Right cardiac atrium (tissue), 5 donors: ENCODE measurements at places on chromosomes 11 and 22. TPM values are rescaled to one million over a fixed set of nuclear protein-coding genes. Genes with fewer than 3 reads are reported as not detected.

DNA sequence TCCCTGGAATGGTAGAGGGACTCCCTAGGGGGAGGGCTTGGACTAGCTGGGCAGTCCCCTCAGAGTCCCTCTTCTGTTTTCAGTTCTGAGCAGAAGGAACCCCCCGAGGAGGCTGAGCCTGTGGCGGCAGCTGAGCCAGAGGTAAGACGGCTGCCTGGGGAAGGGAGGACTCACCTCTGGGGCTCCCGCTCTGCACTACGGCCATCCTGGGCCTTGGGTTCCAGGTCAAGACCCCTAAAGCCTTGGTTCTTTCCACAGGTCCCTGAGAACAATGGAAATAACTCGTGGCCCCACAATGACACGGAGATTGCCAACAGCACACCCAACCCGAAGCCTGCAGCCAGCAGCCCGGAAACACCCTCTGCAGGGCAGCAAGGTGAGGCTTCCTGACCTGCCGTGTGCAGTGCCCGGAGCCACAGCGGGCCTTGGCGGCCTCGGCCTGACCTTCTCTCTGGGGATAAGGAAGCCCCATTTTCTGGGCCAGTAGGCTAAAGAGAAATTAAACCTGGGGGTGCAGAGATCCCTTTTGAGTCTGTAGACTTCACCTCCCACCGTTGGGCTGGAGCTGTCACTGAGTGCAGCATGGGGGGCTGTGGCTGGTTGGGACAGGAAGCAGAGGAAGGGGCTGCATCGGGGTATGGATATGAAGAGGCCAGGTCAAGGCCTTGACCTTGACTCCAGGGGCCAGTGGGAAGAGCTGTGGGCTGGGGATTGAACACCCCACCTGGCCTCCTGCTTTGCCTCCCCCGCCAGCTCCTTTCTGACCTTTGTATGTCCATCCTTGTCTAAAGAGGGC is 15.0 kb downstream of the INCENP start:
- DNase-seq: no peak

DNA sequence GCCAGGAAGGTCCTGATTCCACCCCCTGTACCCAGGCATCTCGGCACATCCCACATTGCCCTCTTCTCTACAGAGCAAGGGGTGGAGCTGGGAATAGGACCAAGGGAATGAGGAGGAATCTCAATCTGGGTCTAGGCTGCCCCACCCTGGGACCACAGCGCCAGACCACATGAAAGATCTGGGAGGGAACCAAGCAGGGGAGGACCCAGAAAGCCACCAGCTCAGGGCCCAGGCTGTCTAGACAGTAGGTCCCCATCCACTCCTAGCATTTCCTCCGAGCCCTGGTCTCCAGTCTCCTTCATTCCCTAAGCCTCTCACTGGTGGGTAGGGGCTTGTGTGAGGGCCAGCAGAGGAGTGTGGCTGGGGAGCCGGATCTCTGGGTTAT is 11.6 kb downstream of the PHLDB1 start:
- peak; percentile 84 for DNase-seq

DNA sequence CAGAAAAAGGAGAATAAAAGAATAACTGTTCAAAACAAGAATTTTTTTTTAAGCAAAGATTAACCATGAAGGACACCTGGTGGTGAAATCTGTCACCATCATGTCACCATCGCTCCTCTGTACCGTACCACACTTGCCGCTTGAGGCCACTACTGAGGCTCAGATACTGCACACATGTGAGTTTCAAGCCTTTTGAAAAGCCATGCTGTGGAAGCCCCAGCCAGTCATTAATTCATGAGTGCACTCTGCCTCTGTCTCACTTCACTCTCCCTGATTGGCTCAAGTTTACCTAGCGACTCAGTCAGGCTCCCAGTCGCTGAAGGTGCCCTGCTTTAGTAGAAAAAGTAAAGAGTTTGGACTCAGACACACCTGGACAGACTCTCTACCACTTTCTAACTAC is 6.6 kb upstream of the MS4A12 start:
- DNase-seq: no peak

DNA sequence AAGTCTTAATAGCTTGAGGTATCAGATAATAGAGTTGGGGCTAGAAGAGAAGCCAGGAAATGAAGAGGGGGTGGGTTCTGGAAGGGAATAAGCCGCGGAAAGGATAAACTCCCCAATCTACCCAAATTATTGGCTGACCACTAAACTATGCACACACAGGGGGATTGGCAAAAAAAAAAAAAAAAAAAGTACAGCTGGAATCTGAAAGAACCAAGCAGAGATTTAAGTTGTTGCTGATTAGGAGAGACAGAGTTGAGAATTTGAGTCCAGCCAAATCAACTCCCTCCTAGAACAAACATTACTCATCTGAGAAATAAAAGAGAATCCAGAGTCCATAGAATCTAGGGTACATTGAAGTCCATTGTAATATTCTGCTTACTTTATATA is 134.9 kb downstream of the CCDC81 start:
- DNase-seq: no peak

DNA sequence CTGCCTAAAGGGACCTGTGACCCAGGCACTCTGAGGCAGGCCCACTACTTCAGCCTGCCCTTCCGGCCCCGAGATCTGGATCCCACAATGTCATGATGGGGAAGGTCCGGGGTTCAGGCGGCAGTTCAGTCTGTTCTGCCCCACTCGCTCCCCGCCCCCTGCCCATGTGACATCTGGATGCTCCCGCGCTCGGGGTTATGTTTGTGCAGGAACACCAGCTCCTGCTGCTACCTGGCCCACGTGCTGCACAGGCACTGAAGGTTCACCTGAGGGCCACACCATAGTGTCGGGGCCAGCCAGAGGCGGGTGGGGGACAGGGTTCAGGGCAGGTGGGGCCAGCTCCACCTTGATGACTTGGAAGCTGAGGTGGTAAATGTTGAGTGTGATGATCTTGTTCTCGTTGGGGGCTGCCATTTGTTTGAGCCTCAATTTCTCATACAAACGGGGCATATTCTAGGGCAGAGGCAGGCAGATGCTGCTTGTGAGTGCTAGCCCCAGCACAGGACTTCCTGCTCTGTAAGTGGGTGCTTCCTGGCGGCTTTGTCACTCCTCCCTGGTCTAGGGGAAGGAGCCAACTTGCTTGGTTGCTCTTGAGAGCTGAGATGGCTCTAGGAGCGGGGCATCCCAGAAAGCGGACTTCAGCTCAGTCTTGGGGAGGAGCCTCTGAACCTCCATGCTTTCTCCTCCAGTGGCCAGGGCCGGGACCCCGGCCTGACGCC is 4.4 kb upstream of the SIPA1 start:
- peak; percentile 54 for DNase-seq

Gene LINC01488
- total RNA-seq: not detected

Gene SCGB2A2
- total RNA-seq: not detected
